Astrocyte (in vitro differentiated cells and primary cell): ENCODE measurements at places on chromosomes 3 and 15. TPM values are rescaled to one million over a fixed set of nuclear protein-coding genes. Genes with fewer than 3 reads are reported as not detected.
A peak's percentile ranks its signal among the peaks of the same experiment; 100 is the strongest.

DNA sequence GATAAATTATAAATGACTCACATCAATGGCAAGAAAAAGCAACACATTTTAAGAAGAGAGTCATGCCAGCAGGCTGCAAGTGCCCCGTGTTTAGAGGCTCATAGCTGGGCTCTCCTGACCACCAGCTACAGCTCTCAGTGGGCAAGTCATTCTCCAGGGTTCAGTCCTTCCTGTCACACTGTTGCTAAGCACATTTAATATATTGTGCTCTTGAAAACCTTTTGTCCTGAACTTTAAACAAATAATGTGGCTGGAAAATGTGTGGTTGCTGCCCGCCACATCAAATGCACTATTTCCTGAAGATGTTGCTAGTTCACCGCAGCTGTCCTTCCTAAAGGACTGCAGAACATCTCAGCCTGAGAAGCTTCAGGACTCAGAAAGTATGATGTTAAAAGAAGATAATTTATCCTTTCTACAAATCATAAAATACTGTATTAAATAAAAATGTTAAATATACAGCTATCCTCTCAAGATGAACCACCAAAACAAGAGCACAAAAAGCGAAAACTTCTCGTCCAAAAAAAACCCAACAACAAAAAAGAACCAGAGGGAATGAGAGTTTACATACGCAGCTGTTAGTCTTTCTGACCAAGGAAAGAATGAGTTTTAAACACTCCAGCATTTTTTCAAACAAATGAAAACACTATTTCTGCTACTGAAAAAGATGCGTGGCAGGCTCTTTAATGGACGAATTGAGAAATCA lies 951 bp downstream of the TARS3 start:
- peak; percentile 23 for DNase-seq

- DNase-seq, result no peak
These were observed 22.9 kb downstream of the KLF13 start for GRCh38 chr15:31349233-31350141.

DNA sequence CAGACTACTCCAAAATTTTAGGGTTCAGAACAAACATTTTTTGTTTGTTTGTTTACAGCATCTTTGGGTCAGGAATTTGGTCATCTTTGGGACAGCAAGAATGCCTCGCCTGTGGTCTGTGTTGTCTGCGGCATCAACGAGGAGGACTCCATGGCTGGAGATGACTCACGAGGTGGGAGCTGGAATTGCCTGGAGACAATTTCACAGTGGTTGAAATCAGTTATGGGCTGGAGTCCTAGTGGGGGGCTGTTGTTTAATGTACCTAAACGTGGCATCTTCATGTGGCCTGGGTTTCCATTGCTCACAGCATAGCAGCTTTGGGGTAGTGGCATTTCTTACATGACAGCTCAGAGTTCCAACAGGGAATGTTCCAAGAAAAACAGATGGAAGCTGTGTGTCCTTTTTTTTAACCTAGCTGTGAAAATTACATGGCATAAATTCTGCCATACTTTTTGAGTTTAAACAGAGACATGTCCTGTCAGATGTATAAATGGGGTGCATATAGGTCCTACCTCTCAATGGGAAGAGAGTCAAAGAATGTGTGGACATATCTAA lies 507.3 kb upstream of the CBLB start:
- peak; percentile 57 for DNase-seq

DNA sequence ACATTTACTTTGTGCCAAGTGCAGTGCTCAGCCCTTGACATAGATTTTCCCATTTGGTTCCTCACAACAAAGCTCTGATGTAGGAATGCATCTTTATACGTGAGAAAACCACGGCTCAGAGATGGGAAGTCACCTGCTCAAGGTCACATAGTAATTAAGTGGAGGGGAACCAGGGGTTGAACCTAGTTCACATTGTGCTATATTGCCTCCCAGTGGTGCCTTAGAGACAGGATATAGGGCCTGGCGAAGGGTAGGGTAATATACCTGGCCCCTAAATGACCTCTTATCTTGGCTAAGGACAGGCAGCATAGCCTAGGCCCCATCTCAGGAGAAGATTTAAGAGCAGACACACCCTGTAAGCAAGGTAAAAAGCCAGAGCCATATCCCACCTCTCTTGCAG lies 71.5 kb downstream of the FOXP1 start:
- DNase-seq, result no peak

- no peak for DNase-seq
These were observed 555.9 kb downstream of the IGSF11 start for GRCh38 chr3:118478706-118479276.

Gene FBXL22
- total RNA-seq, result 0.34 and 0.43 TPM in 2 replicates

Gene RFTN1
- total RNA-seq, result 49.5 and 56.8 TPM in 2 replicates

Gene ZNF662
- 0.23 and 0.53 TPM in 2 replicates for total RNA-seq

Gene SPINT1
- 30.1 and 40.3 TPM in 2 replicates for total RNA-seq
